ENCODE measurements at places on chromosomes 7 and 10. TPM values are rescaled to one million over a fixed set of nuclear protein-coding genes. Genes with fewer than 3 reads are reported as not detected.
A peak's percentile ranks its signal among the peaks of the same experiment; 100 is the strongest.

Gene FBXO24
- total RNA-seq: 0.49 TPM

Gene MET
- total RNA-seq: 62.1 TPM

Gene PTN
- 26.4 TPM for total RNA-seq

Gene AKR1B15
- total RNA-seq: 2.6 TPM

Gene LRIT2
- total RNA-seq: not detected

Gene PNLIP
- total RNA-seq: not detected

Gene MMP21
- not detected for total RNA-seq

Gene ANKRD61
- 0.20 TPM for total RNA-seq

DNA sequence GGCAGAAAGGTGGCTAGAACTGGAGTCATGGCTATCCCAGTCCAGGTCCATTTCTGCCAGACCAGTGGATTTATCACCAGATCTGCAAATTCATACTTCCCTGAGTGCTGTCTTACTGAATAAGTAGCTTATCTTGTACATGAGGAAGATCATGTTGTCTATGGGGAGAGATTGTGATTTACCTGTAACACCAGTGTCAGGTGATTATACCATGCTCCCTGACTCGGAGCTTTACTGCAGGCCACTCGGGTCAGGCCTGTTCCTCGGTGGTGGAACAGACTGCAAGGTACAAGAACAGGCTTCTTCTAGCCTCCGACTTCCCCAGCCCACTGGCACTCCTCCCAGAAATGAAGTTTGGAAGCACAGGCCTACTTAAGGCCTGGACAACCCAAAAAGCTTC is 42.6 kb upstream of the DLG5 start:
- DNase-seq: no peak

DNA sequence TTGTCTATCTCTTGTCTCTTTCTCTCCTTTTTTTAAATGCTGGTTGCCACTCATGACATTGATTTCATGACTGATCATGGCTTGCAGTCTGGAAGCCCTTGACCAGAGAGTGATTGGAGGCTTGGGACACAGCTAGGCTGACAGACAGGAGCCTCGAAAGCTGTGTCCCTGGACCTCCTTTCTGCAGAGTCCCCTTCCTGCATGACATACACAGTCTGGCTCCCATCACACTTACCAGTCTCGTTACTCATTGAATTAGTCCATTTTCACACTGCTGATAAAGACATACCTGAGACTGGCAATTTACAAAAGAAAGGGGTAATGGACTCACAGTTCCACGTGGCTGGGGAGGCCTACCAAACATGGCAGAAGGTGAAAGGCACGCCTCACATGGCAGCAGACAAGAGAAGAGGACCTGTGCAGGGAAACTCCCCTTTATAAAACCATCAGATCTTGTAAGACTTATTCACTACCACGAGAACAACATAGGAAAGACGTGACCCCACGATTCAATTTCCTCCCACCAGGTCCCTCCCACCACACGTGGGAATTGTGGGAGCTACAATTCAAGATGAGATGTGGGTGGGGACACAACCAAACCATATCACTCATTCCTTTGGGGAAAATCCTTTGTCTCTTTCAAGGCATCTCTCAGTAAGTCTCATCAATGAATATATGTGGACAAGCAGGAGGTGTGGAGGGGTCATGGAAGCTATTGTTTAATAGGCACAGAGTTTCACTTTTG is 102.3 kb downstream of the TBXAS1 start:
- DNase-seq: no peak

DNA sequence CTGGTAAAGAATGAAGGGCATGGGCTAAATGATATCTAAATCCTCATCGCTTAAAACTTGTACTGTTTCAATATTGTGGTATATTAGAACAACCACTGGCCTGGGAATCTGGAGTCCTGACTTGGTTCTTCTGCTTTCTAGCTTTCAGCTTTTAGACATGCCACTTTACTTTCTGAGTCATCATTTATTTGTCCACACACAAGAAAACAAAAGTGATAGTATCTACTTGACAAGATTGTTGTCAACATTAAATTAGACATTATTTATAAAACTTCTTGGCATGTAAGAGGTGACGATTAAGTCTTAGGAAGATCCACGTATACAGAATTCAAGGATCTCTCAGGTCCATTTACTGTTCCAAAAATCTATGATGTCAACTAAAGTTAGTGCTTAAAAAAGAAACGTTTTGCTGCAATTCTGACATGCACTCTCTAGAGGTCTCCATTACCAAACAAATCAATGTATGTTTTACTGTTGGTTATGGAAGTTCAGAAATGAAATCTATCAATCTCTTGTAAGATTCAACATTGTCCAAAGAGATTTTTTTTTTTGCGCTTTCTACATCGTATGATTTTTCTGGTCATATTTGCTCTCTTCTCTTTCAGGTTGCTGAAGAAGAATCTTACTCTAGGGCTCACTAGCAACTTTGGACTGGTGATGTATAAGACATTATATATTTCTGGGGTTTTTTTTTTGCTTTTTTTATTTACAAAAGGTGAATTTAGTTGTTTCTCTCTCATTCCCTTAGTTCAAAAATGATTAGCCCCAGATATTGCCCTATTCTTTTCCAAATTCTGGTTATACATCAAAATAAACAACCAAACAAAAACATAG is 53.6 kb upstream of the DYNC1I1 start:
- peak; percentile 29 for DNase-seq

DNA sequence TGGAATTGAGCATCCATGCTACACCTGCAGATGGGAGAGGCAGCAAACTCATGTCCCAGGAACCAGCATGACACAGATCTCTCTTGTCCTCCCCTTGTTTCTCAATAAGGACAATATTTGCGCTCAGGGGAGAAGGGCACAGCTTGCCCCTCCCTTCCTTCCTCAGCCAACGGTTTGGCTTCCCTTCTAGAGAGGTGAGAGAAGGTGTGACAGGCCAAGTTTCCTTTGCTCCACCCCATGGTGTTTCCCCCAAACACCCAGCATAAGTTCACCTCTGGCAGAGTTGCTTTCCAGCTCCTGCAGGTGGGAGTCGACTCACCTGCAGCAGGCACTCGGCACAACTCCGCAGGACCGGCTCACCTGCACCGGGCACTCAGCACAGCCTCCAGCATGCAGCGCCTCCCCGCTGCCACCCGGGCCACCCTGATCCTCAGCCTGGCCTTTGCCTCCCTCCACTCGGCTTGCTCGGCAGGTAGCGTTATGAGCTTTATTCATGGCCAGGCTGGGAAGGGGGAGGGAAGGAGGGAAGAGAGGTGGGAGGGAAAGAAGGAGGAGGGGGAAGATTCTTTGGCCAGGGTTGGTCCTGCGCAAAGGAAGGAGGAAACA is at the start of the genes ATP6V0A4 and TMEM213:
Gene ATP6V0A4, minus strand, starts transcription at position 482 of the 606 bp plus-strand sequence. CDS start 26,949 bp downstream, outside the sequence.
Gene TMEM213, plus strand, starts transcription at position 280 of the 606 bp plus-strand sequence. Its CDS starts 111 bp downstream, at position 391.
- DNase-seq: no peak

- peak; percentile 53 for DNase-seq
Measured at GRCh38 chr7:23490357-23491135, 20.3 kb upstream of the IGF2BP3 start.

DNA sequence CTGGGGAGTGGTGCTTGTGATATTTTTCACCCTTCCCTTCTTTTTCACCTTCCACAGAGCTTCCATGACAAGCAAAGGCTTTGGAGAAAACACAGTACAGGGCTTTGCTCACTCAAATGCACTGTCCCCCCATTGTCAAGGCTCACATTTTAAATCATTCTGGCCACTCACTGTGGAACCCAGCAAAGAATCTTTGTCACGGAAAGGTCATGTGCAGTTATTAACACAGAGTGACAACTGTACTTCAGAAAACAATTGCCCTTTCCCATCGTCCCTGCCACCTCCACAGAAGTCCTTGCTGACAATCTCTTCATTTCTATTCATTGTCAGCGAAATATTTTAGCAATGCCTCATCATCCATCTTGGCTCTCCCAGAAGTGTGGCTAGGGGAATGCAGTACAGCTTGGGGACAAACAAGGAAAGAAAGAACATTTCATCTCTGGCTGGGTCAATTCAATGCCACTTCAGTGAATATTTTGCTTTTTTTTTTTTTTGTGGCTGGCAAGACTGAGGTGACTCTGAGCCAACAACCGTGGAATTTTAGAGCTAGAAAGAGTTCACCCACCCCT is 851.0 kb downstream of the KCNMA1 start:
- peak; percentile 42 for DNase-seq

DNA sequence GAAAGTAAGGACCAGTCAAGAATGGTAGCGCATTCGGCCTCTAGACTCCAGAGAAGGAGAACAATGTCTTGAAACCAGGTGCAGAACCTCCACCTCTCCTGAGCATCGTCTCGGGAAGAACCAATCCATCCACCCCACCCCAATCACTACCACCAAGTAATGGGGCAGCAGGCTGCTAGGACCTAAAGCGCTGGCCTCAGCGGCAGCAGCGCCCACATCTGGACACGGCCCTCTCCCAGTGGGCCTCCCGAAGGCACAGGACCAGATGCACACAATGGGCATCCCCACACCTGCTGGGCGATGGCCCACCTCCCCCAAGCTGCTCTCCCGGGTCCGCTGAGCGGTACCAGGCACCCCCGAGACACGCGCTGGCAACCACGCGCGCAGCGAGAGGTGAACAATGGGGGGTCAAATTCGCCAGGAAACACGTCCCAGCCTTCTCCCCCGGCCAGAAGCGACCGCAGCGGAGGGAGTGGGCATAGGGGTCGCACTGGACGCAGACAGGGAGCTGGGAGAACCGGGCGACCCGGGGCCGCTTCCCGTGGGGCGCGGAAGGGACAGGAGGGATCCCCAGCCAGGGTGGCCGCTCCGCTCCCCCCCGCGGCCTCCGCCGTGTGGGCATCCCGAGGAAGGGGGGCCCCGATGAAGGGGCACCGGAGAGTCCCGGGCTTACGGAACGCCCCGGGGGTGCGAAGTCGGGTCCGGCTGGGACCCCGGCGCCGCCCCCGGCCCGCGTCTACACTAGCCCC is 506 bp downstream of the CTTNBP2 start:
- peak; percentile 7 for DNase-seq

DNA sequence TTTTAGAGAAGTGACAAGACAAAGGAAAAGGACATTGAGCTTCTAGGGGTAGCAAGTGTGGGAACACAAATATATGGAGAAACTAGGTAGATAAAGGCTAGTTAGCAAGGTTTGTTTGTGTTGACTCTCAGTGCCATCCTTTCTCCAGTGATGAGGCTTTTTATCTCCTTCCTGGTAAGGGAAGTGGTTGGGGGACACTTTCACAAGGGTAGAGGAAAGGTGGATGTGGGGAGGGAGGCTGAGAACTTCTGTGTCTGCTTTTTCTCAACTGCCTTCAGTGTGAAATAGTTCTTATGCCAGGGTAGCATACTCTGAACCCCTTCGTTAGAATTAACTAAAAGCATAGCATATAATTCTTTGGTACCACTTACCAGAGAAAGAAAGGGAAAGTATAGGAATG is 93.0 kb upstream of the STRIP2 start:
- no peak for DNase-seq

- peak; percentile 26 for DNase-seq
Measured at GRCh38 chr10:88886557-88886956, 6.5 kb downstream of the STAMBPL1 start.

GRCh38 chr7:88280801-88281200 is 25.9 kb downstream of the STEAP4 start:
- no peak for DNase-seq

- peak; percentile 92 for DNase-seq
Measured at GRCh38 chr7:30984359-30985107, 20.8 kb downstream of the GHRHR start.

DNA sequence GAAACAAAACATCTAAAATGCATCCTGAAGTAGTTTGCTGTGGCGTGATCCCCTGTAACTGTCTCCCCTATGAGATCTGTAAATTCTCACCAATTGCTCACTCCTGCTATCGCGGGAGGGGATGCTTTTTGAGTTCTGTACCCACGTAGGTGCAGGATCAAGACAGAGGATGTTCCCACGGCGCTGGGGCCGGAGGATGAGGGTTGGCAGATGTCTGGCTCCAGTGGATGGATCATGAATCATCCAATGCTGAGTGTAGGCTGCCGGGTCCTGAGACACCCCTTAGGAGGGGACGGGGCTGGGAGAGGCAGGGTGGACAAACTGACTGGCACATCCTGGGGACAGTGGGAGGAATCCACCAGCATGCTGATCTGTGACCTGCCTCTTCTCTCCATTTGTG is 224.4 kb downstream of the USP6NL start:
- no peak for DNase-seq

- DNase-seq: no peak
Measured at GRCh38 chr10:29595146-29595545, 39.6 kb downstream of the SVIL start.

DNA sequence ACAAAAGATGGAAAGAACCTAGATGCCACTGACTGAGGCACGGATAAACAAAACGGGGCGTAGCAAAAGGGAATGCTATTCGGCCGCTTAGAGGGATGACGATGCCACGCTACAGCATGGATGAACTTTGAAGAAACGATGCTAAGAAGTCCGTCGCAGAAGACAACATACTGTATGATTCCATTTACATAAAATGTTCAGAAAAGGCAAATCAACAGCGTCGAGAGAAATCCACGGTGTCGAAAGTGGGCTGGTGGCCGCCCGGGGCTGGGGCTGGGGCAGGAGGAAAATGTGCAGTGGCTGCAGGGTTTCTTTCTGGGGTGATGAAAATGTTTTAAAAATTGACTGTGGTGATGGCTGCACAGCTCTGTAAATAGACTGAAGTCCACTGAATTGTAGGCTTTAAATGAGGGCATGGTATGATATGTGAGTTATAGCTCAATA is 24.1 kb downstream of the GNA12 start:
- DNase-seq: no peak

DNA sequence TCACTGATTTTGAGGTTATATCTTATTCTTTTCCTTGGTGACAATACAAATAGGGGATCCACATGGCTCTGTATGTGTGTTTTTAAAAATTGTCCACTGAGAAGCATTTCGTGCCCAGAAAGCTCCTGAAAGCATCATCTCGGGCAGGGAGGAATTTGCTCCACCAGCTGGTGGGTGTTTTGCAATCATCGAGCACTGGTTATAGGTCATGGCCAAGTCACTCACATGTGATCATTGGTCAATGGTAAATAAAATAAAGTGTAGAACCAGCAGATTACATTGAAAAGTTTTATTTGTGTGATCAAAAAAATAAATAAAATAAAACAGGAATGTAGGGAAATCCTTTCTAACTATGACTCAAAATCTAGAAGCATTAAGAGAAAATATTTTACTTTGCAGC is 23.0 kb upstream of the SNX13 start:
- peak; percentile 42 for DNase-seq

- no peak for DNase-seq
Measured at GRCh38 chr10:79588800-79589199, 21.9 kb upstream of the SFTPA1 start.

- DNase-seq: peak; percentile 96
Measured at GRCh38 chr7:121544726-121545125, 148.6 kb upstream of the FAM3C start.

- DNase-seq: no peak
Measured at GRCh38 chr10:94036766-94037033, 43.0 kb downstream of the PLCE1 start.

GRCh38 chr10:129568583-129569344 is 101.7 kb downstream of the MGMT start:
- no peak for DNase-seq

DNA sequence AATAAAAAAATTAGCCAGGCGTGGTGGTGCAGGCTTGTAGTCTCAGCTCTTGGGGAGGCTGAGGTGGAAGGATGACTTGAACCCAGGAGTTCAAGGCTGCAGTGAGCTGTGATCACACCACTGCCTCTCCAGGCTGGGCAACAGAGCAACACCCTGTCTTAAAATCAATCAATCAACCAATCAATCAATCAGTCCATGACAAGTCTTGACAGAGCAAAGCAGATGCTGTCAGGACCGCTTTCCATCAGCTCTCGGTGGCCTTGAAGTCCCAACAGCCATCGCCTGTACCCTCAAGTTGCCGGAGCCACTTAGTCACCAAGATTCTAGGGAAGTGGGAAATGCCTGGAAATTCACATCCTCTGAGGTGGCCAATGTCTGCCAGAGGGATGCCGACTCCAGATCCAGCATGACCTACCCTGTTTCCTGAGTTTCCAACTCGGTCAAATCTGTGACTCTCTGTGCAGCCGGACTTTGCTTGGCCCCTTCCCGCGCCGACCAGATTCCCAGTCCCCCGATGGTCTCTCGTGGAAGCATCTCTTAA is 871 bp upstream of the CCL24 start:
- peak; percentile 54 for DNase-seq
